ENCODE measurements at places on chromosomes 7 and 10.

- no peak for DNase-seq
These were observed 54.9 kb upstream of the CAMK2B start for GRCh38 chr7:44380189-44380830.

GRCh38 chr7:154647625-154648024 lies 355.3 kb downstream of the PAXIP1 start:
- DNase-seq, result no peak

DNA sequence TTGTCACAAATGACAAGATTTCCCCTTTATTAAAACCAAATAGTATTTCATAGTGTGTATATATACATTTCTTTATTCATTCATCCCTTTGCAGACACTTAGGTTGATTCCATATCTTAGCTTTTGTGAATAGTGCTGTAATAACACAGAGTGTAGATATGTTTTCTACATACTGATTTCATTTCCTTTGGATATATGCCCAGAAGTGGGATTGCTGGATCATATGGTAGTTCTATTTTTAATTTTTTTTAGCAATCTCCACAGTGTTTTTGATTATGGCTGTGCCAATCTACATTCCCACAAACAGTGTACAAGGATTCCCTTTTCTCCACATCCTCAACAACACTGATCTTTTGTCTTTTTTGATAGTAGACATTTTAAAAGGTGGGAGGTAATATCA lies 46.4 kb downstream of the CSTF2T start:
- no peak for DNase-seq

DNA sequence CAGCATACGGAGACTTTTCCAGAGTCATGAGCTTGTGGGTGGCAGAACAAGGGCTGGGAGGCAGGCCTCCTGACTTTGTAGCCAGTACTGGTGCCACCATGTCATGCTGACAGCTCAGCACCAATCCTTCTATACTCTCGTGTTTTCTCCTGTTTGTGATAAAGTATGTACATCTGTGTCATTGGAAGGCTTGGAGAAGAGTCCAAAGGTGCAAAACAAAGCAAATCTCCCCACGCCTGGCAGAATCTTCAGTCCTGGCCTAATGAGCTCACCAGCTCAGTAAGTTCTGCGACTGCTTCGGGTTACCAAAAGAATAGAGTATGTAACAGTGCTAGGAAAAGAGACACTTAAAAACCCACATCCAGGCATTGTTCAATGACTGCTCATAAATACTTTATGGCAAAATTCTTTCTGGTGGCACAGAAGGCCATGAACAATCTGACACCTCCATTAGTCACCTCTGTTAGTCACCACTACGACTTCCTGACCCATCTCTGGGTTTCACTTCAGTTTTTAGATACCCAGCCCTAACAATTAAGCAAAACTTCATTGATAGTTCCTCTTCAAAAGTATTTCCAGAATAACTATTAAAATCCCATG lies 24.5 kb downstream of the STEAP1 start:
- no peak for DNase-seq

DNA sequence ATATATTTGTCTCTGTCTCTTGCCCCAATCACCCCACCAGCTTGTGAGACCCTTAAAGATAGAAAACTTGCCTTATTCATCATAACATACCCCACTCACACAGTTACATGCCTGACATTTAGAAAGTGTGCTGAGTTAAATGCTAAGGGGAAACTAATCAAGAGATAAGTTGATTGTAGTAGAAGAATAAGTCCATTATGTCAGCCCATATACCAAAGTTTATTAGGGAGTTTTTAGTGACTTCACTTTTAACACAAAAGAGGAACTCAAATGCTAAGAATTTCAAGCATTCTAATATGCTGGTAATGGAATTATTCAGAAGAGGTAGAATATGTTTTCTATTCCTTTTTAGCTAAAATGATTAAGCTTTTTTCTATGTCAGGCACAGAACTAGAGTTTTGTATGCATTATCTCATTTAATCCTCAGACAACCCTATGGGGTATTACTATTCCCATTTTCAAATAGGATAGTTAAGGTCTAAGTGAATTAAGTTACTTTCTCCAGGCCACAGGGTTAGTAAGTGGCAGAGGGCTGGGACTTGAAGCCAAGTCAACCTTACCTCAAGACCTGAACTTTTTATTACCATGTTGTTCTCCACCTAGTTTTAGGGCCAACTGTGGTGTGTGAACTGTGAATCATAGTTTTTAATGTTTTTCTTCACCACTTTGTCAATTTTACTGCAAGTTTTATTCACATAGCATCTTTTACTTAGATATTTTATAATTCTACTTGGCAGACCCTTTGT lies 19.6 kb downstream of the ASAH2 start:
- DNase-seq, result no peak

GRCh38 chr10:128187788-128188185 lies 61.6 kb upstream of the MKI67 start:
- DNase-seq, result no peak

DNA sequence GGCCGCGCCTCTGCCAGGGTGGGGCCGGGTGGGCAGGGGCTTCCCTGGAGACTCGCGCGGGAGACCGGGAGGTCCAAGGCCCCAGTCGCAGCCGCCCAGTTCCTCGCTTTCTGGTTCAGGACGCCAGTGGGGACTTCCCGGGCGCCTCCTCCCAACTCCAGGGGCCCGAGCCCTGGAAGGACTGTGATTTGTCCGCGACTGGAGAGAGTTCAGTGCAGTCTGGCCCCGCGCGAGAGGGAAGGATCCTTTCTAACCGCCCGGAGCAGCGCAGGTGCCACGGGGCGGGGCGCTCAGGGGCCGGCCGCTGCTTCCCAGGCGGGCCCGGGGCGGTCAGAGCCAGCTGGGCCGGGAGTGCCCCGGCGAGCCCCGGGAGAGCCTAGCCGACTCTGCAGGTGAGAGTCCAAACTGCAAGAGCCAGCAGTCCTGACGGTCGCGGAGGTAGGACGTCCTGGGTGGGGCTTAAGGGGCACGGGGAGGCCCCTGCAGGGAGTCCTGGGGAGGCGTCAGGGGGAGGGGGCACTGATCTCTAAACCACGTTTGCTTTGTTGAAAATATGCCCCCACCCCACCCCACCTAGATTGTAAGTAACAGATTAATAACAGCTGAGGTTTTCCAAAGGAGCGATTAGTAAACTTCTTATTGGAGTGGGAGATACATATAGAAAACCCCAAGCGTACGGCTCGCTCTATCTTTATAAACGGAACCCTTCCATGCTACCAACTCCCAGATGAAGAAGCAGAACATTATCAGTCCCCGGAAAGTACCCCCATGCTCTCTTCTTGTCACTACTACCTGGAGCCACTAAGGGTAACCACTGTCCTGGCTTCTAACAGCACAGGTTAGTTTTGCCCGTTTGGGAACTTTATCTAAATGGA lies 8.2 kb downstream of the NKX2-3 start:
- DNase-seq, result no peak

DNA sequence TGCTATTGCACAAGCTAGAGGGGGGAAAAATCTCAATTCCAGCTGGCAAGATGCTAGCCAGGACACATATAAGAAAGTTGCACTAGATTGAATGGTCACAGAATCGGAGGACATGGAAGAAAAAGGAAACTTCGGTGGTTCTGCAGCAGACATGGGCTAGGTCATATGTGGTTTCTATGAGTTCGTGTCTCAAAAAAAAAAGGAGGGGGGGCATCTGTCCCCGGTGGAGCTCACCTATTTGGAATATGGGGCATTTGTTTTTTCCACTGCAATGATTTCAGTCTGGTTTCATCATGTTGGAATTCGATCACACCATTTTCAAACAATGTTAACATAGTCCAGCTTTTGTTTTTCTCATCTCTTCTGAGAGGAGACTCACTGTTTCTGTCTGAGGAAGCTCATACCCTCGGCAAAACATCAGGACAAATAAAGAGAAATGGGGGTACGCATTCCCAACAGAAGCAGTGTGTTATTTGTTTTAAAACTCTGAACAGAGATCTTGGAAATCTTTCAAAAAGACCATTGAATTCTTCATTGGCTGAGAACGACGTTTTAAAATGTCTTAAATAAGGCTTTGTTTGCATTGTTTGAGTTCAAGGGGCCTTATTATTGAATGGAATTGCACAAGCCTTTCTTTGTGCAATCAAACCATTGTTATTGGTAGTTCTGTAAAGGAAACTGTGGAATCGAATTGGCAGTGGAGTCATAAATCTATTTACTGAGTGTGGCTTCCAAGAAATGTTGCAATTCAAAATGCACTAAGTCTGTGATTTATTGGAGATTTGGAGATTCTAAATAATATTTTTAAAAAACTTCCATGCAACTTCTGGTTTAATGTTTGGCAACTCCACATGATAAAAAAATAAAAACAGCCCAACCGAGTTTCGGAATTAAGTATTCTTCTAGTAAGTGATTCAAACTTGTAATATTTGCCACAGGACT lies 173.2 kb downstream of the RTKN2 start:
- DNase-seq, result no peak

- no peak for DNase-seq
These were observed 164.4 kb downstream of the ARL4A start for GRCh38 chr7:12851841-12852240.

DNA sequence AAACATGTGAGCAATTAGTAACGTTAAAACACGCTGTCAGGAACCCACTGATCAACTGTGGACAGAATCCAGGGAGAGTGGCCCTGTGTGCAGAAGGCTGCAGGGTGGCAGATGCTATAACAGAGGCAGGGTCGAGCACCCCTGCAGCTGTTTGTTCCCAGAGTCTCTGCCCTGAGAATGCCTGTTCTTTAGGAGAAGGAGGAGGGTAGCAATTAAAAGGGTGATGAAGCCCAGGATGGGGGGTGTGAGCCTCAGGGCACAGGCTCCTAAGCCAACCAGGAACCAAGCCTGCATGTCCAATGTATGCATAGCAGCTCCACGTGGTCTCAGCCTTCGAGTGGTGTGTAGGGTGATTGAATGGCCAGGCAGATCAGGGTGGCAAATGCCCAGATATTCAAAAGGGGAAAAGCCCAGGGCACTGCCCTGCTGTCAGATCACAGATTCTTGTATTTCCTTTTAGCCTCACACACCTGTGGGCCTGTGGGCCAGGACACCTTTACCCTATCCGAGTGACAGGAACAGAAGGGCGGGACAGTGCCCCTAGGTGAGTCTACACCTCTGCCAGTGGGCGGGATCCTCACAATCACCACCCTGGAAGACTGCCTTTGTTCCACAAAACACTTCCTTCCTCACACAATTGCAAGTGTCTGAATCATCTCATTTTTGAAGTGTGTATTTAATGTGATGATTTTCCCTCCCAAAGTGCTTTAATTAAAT lies 7.3 kb downstream of the WDFY4 start:
- DNase-seq, result no peak
